Stimulated activated CD8-positive, alpha-beta memory T cell treated with anti-CD3 and anti-CD28 coated beads, Interleukin-4, amount 100 ng/mL, for 1 hour (primary cell): ENCODE measurements at places on chromosomes 5 and 9.

DNA sequence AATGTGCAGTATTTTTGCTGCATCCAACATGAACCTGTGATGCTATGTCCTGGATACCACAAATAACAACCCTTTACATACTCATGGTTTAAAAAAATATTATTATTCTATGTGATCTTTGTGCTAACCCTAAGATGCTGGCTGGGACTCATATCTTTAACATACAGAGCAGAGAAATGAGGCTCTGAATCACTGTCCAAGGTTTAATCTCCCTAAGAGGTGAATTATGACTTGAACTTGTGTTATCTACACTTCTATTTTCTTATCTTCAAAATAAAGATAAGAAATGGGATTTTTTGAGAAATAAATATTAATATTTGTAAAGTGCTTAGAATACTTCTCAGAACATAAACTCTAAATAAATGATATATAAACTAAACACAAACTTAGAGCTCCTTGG is 68.8 kb upstream of the GRIA1 start:
- DNase-seq, result no peak

DNA sequence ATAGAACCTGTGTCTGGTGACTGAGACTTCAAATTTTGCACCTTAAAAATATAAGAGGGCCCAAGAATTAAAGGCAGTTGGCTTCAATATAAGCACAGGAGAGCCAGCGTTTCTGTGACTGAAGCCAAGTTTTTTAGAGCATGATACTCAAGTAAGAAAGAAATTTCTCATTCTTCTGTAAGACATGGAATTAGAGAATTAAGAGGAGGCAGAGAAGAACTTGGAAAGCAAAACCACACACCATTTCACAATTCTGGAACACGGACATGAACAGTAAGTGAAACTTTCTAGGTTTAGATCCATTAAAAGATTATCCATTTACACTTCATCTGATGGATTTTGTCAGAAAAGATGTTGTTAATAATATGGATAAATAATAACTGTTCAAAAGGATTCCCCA is 8.9 kb upstream of the AGXT2 start:
- DNase-seq, result no peak

GRCh38 chr9:79975621-79976256 is 404.0 kb downstream of the TLE4 start:
- DNase-seq, result no peak

DNA sequence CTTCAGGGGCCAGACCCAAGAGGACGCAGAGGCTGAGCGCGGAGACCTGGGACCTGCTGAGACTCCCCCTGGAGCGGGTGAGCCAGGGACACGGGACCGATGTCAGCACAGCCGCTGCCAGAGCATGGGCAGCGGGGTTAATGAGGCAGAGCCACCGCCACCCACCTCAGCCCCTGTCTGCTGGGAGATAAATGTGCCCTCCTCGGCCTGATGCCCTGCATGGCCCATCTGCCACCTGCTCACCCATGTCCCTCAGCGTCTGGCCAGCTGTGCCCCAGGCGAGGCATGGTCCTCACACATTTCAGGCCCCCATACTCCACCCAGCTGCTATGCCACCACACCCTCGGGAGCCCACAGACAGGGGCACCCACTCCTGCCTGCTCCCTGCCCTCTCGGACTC is 14.9 kb downstream of the DNLZ start:
- DNase-seq, result no peak

DNA sequence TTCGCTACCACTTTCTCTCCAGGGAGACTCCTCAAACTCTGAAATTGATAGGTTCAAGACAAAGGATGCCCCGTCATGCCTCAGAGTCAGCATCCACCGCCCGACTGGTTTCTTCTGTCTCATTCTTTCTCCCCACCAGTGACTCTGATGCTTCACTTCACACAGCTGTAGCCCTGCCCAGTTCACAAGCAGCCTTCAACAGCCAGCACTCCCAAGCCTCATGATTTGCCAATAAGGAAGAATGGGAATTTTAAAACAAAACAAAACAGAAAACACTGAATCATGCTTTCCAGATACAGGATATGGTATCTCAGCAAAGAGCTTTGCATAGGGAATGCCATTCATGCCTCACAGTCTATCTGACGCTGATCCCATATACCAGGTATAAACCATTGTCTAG is 371.2 kb upstream of the RORB start:
- DNase-seq, result no peak

DNA sequence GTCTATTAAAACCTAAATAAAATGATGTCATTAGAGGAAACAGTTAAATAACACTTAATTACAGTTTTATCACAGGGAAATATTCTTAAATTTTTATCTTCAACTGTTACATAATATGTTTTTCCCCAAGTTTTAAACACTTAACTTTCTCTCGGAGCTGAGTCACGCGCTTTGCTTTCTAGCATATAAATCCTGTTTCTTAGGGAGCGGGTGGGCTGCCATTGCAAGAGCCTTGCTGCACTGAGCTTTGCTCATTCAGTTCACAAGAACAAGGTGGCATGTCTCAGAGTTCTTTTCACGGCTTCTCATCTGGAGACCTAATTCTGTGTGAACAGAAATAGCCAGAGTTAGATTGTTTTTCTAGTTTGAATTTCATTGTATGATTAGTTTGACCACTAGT is 166.1 kb downstream of the ZSWIM6 start:
- no peak for DNase-seq

GRCh38 chr5:148915224-148915817 is 88.9 kb downstream of the ADRB2 start:
- no peak for DNase-seq

- DNase-seq, result no peak
Measured at GRCh38 chr5:41109186-41109585, 38.0 kb upstream of the MROH2B start.
